ENCODE measurements at places on chromosomes 5 and 9. TPM values are rescaled to one million over a fixed set of nuclear protein-coding genes. Genes with fewer than 3 reads are reported as not detected.

The SHROOM1 gene
- 20.9 TPM for total RNA-seq

The FOXD4L6 gene
- not detected for total RNA-seq

The CTNND2 gene
- total RNA-seq: not detected

The GFI1B gene
- not detected for total RNA-seq

The CBY3 gene
- total RNA-seq: not detected

The CDH9 gene
- not detected for total RNA-seq

The NEUROG1 gene
- not detected for total RNA-seq

The WNT8A gene
- not detected for total RNA-seq

The ZNF483 gene
- 1.8 TPM for total RNA-seq
